ENCODE measurements at places on chromosomes 1 and 21.

DNA sequence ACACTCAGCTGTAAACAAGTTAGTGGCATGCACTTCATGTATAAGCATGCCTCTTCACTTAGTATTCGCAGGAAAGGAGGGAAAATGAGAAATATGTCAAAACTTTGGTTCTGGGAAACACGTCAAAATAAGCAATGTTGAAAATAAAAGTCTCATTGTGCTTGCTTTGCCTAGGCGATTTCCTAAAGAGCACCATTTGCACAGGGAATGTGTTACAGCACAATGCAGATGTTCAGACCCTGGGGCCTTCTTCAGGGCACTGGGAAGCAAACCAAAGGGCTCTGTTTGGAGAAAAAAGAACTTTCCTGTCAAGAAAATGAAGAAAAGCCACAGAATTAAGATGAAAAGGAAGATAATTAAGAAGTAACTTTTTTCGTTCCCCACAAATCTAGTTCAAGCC is 98.6 kb upstream of the PLD5 start:
- DNase-seq = no peak

DNA sequence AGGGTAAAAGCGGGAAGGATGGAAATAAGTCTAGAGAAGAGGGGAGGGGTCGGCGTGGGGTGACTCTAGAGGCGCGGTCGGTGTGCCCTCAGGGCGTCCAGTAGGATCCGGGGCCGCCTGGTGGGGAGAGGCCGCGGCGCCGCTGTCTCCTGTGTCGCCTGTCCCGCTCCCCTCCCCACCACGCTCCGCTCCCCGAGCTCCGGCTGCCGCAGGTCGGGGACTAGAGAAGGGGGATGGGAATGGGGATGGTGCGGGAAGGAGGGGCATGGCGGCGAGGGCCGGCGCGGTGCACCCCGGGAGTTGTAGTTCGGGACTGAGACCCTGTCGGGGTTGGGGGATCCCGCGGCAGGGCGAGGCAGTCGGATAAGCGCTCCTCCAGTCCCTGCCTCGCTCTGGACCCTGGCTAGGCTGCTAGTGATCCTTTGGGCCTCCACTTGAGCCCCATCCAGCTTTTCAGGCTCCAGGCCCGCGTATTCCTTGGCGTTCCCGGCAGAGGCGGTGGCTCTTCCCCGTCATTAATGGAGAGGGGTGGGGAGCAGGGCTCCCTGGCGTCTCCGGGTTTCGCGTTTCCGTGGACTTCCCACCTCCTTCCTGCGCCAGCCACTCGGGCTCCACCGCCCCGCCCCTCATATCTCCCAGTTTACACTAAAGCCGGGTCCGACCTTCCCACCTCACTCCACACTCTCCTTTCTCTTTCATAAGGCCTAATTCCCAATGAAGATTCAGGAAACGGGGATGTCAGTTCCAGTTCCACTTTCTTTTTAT is at the start of gene ENTREP3:
TSS of gene ENTREP3 (minus strand) at position 241 of the 765 bp plus-strand sequence. CDS start 606 bp downstream, outside the sequence.
- peak; percentile 61 for DNase-seq

- DNase-seq = no peak
Measured at GRCh38 chr21:41428847-41429246, 2.8 kb downstream of the MX1 start.

DNA sequence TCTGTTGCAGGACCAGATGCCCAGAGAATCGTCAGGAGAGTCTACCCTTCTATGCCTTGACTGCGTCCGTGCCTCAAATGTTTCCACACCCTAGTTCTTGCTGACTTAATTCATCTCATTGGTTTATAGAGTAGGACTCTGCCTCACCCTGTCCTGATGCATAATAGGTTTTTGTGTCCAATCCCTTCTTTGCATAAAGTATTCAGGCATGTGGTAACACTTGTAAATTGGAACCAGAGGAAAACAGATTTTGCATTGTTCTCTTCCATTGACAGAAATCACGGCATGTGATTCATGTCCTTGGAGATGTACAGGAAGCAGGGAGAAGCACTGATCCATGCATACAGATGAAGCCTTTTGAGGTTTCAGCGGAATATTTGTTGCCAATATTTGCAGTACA is 29.5 kb downstream of the PLPPR5 start:
- DNase-seq = no peak

GRCh38 chr1:195745189-195746010 is 862.8 kb downstream of the KCNT2 start:
- DNase-seq = no peak

DNA sequence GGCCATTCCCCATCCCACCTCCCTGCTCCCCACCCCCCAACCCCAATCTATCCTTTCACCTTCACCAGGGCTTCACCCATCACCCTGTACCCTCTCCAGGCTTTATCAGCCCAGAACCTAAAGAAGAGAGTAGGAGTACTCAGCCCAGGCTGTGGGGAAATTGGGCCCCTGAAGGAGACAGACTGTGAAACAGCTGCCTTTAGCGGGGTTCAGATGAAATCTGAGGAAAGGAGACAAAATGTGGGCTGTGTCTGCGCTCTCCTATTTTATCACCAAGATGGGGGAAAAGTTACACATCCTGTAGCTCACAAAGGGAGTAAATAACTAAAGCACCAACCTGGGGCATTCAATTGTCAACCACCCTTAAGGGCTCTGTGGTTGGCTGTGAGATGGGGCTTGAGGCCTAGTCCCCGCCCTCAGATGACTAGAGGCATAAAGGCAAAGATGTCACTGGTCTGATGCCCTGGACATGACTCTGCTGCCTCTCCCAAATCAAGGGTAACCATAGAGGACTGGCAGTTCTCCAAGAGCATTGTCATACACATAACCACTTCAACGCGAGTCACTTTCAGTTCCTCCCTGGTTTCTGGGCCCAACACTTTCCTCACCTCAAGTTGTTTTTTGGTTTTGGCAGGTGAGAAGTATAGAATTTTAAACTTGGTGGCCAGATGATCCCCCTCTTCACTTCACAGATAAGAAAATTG is 30.0 kb downstream of the SLC27A3 start:
- peak; percentile 28 for DNase-seq

DNA sequence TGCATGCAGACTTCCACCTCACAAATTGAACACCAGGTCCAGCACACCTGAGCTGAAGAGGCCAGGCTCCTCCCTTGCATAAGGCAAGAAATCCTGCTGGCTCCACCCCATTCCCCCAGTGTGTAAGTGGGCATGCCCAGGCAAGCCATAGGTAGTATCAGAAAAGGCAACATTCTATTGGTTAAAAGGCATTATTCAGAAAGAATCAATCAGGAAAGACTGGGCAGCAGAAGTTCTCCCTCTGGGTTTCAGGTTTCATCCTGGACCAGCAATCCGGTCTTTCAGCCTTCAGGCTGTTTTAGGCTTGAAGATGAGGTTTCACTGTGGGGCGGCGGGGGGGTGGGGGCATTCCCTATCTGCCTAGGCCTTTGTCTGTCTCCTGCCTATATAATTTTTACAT is 42.0 kb upstream of the LHX8 start:
- no peak for DNase-seq

DNA sequence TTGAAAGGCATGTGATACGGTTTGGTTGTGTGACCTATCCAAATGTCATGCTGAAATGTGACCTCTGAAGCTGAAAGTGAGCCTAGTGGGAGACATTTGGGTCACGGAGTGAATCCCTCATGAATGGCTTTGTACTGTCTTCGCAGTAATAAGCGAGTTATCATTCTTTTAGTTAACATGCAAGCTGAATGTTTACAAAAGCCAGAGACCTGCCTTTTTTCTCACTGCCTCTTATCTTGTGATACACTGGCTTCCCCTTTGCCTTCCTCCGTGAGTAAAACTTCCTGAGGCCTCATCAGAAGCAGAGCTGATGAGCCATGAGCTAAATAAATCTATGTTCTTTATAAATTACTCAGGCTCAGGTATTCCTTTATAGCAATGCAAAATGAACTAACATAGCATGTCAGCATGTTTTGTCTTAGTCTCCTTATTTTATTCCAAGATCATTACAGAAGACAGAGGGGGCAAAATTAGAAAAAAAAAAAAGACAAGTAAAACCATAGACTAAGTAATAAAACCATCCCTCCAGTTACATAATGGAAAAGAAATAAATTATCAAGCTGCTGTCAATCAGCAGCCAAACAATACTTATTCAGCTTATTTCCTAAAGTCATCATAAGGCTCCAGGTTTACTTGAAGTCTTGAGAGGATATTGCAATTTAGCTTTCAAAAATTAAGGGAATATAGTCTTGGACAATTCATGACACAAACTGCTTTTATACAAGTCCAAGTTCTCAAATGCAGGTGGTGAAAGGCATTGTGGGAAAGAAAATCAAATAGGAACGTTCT is 12.1 kb downstream of the RGS18 start:
- no peak for DNase-seq

GRCh38 chr1:66998972-66999371 is 55.0 kb downstream of the SLC35D1 start:
- no peak for DNase-seq

- no peak for DNase-seq
Measured at GRCh38 chr1:201288765-201289164, 5.5 kb downstream of the PKP1 start.

DNA sequence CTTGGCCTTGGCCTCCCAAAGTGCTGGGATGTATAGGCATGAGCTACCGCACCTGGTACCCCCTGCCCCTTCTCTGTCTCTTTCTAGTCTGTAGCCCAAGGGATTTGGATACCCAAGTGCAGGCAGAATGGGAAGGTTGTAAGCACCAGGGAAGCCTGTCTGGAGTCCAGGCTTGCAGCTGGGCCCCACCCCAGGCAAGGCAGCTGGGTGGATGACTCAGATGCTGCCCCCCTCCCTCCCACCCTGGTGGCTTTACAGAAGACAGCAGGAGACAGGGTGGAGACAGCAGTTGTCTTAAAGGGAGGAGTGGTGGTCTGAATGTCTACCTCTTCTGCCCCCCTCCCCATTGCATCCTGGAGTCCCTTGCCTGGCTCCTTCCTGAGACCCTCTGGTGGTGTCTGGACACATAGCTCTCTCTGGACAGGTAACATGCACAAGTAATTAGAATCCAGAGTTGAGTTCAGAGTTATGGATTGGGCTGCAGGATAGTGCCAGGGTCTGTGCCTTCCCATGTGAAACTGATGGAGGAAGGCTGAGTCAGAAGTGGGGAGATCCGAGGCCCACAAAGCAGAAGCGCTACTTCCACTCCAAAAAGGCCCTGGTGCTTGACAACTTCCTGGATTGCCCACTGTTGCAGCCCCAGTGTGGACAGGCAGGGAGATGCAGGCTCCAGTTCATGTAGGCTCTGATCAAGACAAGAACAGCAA is 5.1 kb downstream of the LMNA start:
- no peak for DNase-seq

All from activated CD8-positive, alpha-beta memory T cell treated with anti-CD3 and anti-CD28 coated beads for 1 hour (primary cell).